ENCODE measurements at places on chromosomes 12 and 14.

GRCh38 chr14:95233702-95234241, 76.4 kb upstream of the DICER1 start:
- no peak for DNase-seq

GRCh38 chr12:66050283-66050576, 80.3 kb downstream of the LLPH start:
- DNase-seq: no peak

- DNase-seq: no peak
Observed at GRCh38 chr12:92558806-92559205, 144.0 kb upstream of the PLEKHG7 start.

DNA sequence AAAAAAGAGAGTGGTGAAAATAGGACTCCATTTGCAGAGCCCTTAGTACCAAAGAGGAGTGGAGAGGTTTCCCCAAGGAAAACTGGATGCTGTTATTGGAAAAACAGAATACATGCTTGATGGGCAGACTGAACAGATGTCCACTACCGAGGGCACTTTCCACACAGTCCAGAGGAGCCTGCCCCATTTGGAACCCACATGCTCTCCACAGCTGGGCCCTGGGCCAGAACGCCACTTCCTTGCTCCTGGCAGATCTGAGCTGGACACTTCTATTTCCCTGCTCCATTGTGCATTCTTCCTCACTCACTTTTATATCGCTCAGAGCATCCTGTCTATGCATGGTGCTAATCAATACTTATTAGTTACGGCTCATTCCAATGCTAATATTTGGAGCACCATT, 249.9 kb downstream of the SLC15A4 start:
- DNase-seq: no peak

DNA sequence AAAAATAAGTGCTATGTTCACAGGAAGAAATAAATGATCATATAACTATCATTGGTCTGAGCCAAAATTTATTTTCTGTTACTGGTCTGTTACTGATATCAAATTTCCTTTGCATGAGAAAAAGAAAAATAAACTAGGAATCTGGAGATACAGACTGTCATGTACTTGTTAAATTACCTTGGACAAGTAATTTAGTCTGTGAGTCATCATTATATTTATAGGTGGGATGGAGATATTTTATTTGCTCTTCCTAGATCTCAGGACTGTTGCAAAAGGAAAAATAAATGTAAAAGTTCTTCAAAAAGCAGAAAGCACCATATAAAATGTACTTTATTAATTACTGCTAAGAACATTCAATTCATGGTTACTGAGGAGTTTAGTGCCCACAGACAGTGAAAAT, 174.4 kb downstream of the PTPRO start:
- no peak for DNase-seq
